ENCODE measurements at places on chromosomes 3 and 15.
A peak's percentile ranks its signal among the peaks of the same experiment; 100 is the strongest.

DNA sequence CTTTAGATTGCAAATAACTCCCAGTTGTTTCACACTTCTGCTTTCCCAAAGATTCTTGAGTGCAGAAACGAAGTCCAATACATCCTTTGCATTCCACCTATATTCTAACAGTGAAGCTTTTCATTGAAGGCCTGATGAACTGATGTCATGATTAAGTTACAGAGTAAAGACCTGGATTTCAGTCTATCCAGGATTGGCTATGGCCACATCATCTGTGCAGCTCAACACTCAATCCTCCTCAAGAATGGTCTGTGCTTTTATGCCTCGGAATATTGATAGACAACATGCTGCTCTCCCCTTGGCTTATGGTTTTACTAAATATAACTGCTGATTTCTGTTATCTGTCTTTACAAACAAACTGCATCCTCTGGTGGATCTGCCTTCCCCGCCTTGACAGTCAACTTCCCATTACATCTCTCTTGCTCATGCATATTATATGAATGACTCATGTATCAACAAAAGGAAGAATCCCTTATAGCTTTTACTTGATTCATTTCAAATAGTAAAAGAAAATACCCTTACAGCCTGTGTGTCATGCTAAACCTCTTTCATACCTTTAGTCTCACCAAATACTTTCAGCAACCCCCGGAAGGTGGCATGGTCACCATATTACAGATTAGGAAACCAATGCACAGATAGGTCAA lies 59.5 kb downstream of the SCN11A start:
- DNase-seq, result no peak

- no peak for DNase-seq
These were observed 179.6 kb downstream of the FEZF2 start for GRCh38 chr3:62193586-62194345.

DNA sequence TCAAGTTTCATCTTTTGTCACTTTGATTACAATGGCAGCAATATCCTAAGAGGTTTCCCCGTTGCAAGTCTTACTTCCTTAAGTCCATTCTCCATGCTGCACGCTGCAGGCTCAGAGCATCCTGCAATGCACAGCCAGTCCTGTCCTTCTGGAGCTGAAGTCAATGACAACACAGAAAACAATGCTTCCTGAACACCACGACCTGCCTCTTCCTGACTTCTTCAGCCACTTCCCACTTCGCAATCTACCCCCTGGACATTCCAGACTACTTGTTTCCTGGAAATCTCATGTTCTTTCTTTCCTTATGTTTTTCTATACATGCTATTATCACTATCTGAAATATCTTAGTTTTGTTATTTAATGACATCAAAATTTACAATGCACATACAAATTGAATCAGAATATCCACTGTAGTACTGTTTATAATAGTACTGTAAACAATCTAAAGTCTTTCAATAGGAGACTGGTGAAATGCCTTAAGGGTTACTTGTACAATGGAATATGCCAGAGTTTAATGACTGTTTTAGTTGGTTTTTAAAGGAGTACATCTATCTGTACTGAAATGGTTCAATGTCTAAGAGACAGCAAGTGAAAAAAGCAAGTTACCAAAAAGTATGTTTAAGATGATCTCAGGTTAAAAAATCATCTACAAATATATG lies 113.7 kb upstream of the PRTG start:
- no peak for DNase-seq

DNA sequence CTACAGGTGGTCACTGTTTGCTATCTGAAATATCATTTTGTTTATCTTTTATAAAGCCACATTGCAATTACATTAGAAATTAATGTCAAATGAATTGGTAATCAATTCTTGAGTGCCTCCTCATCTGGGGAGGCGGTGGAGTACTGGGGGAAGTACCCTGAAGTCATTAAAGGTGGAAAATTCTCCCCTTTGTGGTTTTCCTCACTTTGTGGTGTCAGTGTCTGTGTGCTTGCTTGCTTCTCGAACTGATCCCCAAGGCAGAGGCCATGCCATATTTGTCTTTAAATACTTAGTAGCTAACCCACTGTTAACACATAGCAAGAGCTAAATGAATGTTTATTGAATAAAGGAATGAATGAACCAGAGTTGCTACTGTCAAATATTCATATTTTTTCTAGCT lies 40.5 kb upstream of the CCK start:
- no peak for DNase-seq

GRCh38 chr3:24119321-24119751 lies 174.2 kb downstream of the NR1D2 start:
- DNase-seq, result no peak

- DNase-seq, result no peak
These were observed 14.9 kb upstream of the ULK3 start for GRCh38 chr15:74857671-74858368.

DNA sequence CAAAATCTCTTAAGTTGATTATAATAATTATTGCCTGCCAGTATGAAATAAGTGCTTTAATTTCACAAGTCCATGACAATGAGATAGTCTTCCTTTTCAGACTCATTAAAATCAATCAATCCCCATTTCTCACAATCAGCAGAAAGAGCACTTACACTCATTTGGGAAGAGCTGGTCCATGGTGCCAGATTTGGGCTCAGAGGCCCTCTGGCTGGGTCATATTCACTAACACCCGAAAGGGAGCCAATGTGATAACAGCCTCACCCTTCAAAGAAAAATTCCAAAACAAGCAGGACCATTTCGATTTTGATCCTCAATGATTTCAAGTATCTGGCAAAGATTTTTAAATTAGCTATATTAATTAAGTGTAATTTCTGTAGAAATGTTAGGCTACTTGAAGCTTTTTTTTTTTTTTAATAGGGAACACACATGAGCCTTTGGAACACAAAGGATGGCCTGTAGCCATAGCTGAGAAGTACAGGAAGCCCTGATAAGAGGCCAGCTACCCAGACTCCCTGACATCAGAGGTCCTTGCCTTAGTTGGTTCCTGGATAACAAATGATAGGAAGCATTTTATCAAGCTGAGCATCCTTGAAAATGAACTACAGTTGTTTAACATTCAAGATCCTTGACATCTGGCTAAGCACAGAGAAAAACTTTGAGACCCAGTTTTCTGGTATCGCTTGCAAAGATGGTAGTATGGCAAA lies 17.1 kb downstream of the MCF2L2 start:
- DNase-seq, result no peak

- DNase-seq, result no peak
These were observed 45.7 kb downstream of the CTDSPL start for GRCh38 chr3:37907371-37907770.

GRCh38 chr3:66472313-66473134 lies 28.3 kb downstream of the LRIG1 start:
- peak; percentile 43 for DNase-seq

DNA sequence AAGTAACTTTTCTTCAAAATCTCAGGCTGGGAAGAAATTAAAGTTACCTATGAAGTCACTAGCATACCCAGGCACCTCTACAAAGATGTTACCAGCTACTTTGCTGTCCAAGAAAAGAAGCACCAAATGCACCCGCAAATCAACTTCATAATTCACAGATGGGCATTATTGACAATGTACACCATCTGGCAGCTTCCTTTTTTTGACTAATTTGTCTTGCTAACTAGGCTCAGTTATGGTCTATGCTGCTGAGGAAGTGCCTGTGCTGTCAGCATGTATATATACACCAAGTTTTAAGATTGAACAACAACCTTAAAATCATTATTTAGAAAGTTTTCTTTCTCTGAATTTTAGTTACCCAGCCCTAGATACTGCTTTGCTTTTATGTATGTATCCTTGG lies 93.8 kb downstream of the NSUN3 start:
- no peak for DNase-seq

DNA sequence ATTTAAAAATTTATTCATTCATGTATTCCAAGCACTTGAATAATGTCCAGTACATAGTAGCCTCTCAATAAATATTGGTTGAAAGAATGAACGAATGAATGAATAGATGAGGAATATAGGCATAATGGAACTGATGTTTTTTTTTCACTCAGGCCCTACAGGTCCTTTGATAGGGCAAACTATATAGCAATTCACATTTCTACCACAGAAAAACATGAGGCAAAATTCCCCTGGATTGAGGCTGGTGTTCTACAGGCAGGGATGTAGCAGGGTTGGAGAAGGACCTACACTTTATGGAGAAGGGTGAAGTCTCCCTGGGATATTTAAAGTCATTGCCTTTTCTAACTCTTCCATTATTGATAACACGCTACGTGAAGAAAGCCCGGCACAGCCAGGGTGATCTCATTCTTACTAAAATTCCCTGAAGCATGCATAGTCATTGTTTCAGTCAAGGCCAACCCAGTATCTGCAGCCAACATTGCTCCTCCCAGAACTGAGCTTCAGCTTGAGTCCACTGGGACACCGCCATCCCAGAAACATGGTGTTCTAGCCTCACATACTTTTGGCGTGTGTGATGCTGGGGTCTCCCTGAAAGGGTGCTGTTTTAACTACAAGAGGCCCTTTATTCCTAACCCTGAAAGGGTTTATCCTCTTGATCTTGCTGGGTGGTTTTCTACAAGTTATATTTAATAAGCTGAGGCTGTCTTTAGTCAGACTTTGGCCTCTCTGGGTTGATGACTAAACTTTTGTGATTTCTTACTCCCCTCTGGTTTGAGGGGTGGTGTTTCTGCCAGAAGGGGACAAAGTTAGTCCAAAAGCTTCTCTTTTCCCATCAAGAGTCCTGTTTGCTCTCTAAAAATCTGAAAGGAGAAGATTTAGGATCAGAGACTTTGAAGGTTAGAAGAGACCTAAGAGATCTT lies 25.9 kb upstream of the FBN1 start:
- DNase-seq, result no peak

Data from activated CD4-positive, CD25-positive, alpha-beta regulatory T cell treated with anti-CD3 and anti-CD28 coated beads, Interleukin-2, amount 50 U/mL, for 72 hours (primary cell).